ENCODE measurements at places on chromosomes 13 and 19.

- no peak for DNase-seq
Observed at GRCh38 chr19:30163663-30164062, 208.5 kb upstream of the ZNF536 start.

DNA sequence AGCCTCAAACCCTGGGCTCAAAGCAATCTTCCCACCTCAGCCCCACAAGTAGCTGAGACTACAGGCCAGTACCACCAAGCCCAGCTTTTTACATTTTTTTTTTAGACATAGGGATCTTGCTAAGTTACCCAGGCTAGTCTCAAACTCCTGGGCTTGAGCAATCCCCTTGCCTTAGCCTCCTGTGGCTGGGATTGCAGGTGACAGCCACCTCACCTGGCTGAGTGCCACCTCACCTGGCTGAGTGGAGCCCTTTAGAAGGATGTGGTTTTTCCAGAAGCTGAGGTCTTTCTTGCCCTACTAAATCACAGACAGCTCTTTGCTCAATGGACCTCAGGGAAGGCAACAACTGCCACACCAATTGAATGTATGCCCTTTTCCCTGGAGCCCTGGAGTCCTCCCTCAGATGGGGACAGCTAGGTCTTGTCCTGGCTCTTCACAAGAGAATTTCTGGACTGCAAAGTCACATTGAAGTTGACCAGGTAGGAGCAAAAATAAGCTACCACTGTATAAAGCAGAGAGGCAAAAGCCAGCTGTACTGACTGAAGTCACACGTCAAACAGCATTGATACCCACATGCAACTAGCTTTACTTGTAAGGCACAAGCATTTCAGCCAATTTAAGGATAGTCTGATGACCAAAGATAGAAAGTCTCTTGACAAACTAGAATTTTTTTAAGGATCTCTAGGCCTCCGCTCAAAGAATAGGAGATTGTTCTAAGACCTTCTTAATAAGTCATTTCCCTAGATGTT, 14.0 kb downstream of the PDX1 start:
- DNase-seq: no peak

DNA sequence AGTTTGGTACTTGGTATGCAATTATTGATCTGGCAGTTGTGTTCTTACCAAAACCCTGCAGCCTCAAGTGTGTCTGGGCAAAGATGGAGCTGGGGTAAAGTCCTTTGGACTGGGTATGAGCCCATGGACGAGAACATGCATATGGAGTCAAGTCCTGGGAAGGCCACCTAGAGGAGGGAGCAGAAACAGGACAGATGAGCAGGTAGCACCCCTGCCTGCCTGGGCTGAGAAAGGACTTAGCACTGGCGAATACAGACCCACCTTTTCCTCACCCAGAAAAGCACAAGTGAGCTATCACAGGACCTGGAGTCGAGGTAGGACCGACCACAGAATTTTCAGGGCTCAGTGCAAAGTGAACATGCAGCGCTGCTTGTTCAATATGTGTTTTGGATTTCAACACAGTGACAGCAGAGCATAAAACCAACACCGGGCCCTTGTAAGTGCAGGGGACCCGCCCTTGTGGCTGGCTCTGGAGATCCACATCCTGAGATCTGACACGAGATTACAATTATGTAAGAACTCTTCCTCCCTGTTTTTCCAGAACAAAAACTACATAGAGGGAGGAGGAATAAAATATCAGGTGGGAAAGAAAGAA, 25.9 kb downstream of the IGFL2 start:
- no peak for DNase-seq

- DNase-seq: no peak
Observed at GRCh38 chr13:75554981-75555380, 5.4 kb downstream of the UCHL3 start.

- DNase-seq: no peak
Observed at GRCh38 chr19:54197121-54197520, 3.5 kb upstream of the RPS9 start.

GRCh38 chr13:83877651-83878355, 4.5 kb downstream of the SLITRK1 start:
- DNase-seq: no peak

- no peak for DNase-seq
Observed at GRCh38 chr13:105272660-105273631, 1262.5 kb downstream of the EFNB2 start.

- no peak for DNase-seq
Observed at GRCh38 chr19:48196321-48196763, 25.9 kb downstream of the ZSWIM9 start.

GRCh38 chr13:102309110-102309509, 92.7 kb downstream of the FGF14 start:
- no peak for DNase-seq

GRCh38 chr13:45194081-45194939, 6.5 kb downstream of the KCTD4 start:
- no peak for DNase-seq

- no peak for DNase-seq
Observed at GRCh38 chr19:17577457-17578097, 22.1 kb downstream of the COLGALT1 start.

DNA sequence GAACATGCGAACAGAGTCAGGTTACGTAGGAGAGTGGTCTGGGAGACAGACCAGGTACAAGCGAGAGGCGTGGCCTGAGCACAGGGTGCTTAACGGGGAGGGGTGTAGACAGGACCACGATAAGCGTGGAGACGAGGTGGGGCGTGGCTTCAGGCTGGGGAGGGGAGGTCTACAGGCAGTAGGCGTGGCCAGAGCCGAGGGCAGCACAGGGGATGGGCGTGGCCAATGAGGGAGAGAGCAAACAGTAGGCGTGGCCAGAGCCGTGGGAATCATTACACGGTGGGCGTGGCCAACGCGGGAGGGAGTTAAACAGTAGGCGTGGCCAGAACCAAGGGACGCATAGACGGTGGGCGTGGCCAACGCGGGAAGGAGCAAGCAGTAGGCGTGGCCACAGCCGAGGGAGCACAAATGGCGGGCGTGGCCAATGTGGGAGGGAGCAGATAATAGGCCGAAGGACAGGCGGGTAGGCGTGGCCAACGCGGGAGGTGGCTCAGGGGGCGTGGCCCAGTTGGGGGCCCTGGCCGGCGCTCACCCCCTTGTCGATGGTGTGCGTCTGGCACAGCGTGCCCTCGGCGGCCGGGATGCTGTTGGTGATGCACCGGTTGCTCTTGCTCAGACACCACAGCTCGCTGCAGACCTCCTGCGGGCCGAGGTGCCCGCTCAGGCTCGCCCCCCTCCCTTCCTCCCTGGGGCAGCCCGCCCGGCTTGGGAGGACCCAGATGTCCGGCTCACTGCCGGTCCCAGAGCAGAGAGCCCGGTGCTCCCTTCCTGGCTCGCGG, 15.2 kb upstream of the MYO1F start:
- DNase-seq: no peak

GRCh38 chr13:40116008-40116407, 460.5 kb downstream of the COG6 start:
- DNase-seq: no peak

DNA sequence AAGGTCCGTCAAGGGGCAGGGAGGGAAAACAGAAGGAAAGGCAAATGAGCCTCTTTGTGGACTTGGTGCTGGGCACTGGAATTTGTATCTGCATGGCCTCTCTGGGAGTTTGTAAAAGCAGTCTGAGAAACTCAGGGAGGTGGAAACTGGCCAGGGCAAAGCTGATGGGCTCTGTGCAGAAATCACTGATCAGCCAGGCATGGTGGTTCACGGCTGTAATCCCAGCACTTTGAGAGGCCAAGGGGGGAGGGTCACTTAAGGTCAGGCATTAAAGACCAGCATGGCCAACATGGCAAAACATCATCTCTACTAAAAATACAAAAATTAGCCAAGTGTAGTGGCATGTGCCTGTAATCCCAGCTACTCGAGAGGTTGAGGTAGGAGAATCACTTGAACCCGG, 369.9 kb upstream of the ZNF507 start:
- DNase-seq: no peak

DNA sequence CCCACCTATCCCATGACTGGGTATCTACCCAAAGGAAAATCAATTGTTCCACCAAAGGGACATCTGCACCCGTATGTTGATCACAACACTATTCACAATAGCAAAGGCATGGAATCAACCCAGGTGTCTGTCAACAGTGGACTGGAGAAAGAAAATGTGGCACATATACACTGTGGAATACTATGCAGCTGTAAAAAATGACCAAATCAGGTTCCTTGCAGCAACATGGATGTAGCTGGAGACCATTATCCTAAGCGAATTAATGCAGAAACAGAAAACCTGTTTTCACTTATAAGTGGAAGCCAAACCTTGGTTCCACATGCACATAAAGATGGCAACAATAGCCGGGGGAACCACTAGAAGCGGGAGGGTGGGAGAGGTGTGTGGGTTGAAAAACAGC, 228.6 kb downstream of the UQCRFS1 start:
- DNase-seq: no peak

GRCh38 chr19:37492213-37492612, 14.5 kb upstream of the ZNF793 start:
- no peak for DNase-seq

GRCh38 chr13:73369095-73369494, 310.3 kb downstream of the KLF5 start:
- no peak for DNase-seq

- DNase-seq: no peak
Observed at GRCh38 chr19:2978772-2979171, 1.4 kb downstream of the TLE6 start.

DNA sequence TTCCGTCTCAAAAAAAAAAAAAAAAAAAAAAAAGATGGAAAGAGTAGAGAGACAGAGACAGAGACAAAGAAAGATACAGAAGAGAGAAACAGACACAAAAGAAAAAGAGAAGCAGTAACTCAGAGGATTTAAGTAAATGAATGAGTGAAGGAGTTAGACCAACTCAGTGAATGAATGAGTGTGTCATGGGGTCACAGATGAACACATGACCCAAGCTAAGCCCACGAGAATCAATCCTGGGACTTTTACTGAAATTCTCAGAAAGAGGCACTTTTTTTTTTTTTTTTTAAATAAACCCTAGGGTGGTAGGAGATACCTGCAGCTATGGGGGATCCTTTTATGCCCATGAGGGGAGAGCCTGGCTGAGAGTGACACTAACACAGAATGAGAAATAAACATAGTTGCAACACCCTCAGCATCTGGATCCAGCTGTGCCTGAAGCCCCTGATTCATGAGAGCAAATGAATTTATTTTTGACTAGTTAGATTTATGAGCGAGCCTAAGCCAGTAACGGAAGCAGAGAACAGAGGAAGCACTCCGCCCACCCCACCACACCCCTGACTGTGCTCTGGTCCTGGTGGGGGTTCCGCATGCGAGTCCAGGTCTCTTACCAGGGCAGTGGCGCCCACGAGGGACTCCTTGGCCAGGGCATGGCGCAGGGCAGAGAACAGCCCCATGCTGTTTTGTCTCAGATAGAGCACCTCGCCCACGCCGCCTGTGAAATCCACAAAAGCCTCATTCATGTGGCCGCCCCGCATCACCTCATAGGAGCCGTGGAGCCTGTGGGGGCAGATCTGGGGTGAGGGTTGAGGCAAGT, 4.6 kb downstream of the CAPN12 start:
- DNase-seq: no peak

- no peak for DNase-seq
Observed at GRCh38 chr13:107475753-107476453, 739.4 kb downstream of the LIG4 start.

DNA sequence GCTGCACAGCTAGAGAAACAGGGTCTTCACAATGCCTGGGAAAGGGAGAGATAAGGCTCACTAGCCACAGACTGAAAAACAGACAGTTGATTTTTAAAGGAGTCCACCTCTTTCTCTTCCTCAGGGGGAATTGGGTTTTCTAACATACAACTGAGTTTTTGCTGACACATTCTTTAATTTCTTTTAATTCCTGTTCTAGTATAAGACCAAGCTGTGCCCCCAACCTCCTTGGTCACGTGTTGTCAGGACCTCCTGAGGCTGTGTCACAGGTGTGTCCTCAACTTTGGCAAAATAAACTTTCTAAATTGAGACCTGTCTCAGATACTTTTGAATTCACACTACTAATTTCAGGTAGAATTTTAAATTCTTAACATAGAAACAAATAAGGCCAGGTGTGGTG, 12.1 kb upstream of the ZNF492 start:
- no peak for DNase-seq

GRCh38 chr13:110306960-110307766, at the start of the genes COL4A1 and COL4A2:
TSS of gene COL4A1 (minus strand) at chr13:110307157. CDS start at chr13:110307027, 130 bp downstream.
TSS of gene COL4A2 (plus strand) at chr13:110307284. CDS start at chr13:110307904, 620 bp downstream.
- no peak for DNase-seq

DNA sequence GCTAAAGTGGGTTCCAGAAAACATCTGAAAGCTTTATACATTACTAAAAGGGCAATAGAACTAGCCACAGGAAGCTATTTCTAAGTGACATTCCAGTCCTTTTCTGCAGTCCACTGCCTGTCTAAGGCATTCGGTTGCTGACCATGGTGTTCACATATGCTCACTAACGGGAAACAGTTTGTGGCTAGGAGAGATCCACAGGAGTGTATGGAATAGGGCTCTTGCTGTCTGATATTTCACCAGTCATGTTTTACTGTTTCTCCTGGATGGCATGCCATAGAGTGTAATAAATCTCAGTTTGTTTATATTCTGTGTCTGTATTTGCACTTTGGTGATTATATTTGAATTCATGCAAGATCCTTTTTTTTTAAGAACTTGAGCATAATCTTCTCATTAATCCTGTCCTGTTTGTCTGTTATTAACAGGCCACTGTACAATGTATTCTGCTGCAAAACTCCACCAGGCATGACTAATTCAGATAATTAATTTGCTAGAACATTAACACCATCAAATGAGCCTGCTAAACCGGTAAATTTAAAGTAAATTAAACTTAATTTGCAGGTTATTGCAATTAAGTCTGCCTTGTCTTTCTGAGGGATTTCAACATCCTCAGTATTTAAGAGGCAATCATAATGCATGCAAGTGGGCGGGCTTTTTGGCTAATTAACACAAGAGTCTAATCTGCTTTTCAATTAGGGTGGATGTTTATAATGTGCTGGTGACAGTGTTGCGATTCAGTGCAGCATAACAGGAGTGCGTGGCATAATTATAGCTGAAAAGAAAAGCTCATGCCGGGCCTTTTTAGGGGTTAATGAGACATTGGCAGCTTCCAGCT, 201.3 kb downstream of the POU4F1 start:
- peak; percentile 30 for DNase-seq

GRCh38 chr13:40136896-40137295, 481.4 kb downstream of the COG6 start:
- DNase-seq: no peak

- no peak for DNase-seq
Observed at GRCh38 chr19:1366899-1367870, 16.5 kb upstream of the NDUFS7 start.

- peak; percentile 98 for DNase-seq
Observed at GRCh38 chr19:39435499-39436349, at the start of gene RPS16. TSS of gene RPS16 (minus strand) at chr19:39435949. CDS start at chr19:39435895, 54 bp downstream.

GRCh38 chr13:60019119-60019993, 144.4 kb downstream of the DIAPH3 start:
- no peak for DNase-seq

DNA sequence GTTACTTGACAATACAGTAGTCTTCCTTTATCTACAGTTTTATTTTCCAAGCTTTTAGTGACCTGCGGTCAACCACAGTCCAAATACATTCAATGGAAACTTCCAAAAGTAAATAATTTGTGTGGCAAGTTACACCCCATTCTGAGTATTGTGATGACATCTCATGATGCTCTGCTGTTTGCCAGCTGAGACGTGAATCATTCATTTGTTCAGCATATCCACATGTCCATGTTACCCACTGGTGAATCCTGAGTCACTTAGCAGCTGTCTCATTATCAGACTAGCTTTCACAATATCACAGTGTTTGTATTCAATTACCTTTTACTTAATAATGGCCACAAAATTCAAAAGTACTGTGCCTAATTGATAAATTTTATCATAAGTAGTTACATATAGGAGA, 179.8 kb downstream of the PRR20E start:
- DNase-seq: no peak

- no peak for DNase-seq
Observed at GRCh38 chr19:11494634-11495285, 10.9 kb downstream of the ZNF653 start.

- DNase-seq: no peak
Observed at GRCh38 chr19:16836115-16837034, 7.2 kb downstream of the SIN3B start.

Data from NCI-H1436 (cell line).